ENCODE measurements at places on chromosomes 12 and 14.

DNA sequence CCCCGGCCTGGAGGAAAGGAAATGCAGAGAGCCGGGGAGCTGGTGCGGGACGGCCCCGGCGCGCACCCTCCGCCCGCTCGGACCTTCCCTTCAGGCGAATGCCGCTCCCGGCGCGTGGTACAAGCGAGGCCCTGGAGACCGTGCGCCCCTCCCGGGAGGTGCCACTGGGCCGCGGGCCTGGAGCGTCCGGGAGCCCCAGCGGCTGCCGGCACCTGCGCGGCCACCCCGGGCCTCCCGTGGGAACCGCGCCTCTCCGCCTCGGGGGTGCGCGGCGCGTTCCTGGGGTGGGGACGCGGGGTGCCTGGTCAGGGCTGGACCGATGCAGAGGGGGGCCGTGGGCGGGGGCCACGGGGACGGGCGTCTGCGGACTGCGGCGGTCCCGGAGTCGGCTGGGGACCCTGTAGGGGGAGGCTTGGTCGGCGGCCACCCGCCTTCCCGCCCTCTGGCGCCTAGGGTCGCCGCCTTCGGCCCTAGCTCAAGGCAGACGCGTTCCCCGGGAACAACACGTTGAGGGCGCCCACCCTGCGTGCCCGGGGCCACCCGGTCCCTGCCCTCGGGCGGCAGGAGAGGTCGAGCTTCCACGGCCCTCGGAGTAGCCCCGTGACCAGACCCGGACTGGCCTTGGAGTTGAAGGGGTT lies 599 bp downstream of the PAPLN start:
- DNase-seq = no peak

DNA sequence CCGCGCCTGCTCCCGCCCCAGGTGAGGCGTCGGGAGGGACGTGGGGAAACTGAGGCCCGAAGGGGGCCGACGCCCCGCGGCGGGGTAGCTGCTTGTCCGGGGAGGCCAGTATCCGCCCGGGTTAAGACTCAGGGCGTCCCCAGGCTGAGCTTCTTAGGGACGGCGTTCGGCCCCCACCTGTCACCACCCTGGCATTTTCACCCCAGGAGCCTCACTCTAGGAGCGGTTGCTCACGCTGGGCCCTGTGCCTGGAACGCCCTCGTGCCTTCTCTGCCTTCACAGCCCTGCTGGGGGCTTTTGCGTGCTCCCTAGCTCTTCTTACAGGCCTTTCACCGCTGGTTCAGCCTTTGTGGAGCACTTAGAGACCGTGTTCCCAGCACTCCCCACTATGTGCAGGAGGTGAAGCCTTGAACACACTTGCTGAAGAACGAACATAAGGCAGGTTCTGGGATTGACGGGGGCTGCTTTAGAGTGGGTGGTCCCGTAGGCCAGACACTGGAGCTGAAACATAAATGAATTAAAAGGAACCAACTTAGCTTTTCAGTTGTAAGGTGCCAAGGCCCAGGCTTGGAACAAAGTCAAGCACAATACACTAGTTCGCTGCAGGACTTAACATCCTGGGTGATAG lies 601 bp downstream of the ZNF839 start:
- peak; percentile 31 for DNase-seq

- DNase-seq = no peak
These were observed 268.9 kb downstream of the FLRT2 start for GRCh38 chr14:85798856-85799255.

- no peak for DNase-seq
These were observed 94.1 kb downstream of the FSCB start for GRCh38 chr14:44412858-44413569.

- DNase-seq = no peak
These were observed 54.8 kb downstream of the ASCL4 start for GRCh38 chr12:107829271-107829670.

DNA sequence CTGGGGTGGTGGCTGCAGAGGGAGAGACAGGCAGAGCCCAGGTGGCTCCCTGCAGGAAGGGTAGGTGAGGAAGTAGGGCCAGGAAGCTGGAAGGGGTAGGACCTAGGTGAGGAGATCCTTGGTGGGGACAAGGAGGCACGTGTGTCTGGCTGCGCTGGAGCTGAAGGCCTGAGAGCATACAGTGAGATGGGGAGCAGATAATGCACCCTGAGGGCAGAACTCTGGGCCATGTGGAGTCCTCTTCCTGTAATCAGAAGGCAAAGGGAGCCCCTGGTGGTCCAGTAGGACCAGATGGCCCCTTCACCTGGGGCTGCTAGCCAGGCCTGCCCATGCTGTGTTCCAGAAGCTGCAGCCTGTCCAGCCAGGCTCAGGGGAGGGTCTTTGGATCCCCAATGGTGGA lies 15.3 kb upstream of the KRT80 start:
- DNase-seq = no peak

- DNase-seq = peak; percentile 93
These were observed 53.7 kb downstream of the CCDC88C start for GRCh38 chr14:91363776-91364523.

Measured in suppressor macrophage treated with lipopolysaccharide for 1 hour (primary cell).